ENCODE measurements at places on chromosomes 1 and 21. TPM values are rescaled to one million over a fixed set of nuclear protein-coding genes. Genes with fewer than 3 reads are reported as not detected.

DNA sequence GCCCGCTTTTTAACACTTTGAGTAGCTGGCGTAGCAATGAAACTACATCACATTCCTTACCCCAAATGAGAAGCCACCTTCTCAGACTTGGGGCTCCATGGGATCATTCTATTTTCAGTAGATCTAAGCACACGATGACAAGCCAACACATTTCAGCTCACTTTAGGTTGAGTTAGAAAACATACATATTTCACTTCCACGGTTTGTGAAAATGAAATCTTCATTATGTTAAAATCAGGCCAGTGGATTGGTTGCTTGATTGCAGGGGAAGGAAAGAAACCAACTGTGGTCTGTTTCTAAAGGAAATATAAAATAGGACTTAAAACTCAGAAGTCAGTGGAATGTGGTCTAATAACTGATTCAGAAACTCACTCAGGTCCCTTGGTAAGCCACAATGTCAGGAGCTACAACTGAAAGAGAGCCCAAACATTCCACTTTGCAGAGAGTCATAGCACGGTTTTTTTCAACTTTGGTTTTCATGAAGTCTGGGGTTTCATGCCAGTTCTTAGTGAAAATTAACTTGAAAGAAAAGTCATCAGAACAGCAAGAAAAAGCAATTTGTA, 82.3 kb upstream of the TIAM1 start:
- peaks cover 7% of the 10 kb centered on the region for H3K4me1 ChIP-seq
- no peak overlapping the region for H3K27ac ChIP-seq
- H3K4me3 ChIP-seq = no peak overlapping the region
- H3K27me3 ChIP-seq = no peaks in the 10 kb centered on the region
- DNase-seq = no peak

- H3K36me3 ChIP-seq = no peaks in the 10 kb centered on the region
- no peak overlapping the region for H3K27ac ChIP-seq
- no peak for DNase-seq
- H3K4me1 ChIP-seq = no peaks in the 10 kb centered on the region
Observed at GRCh38 chr1:216910081-216910840, 187.0 kb upstream of the ESRRG start.

The DENND2C gene
- 3.8 TPM for total RNA-seq

DNA sequence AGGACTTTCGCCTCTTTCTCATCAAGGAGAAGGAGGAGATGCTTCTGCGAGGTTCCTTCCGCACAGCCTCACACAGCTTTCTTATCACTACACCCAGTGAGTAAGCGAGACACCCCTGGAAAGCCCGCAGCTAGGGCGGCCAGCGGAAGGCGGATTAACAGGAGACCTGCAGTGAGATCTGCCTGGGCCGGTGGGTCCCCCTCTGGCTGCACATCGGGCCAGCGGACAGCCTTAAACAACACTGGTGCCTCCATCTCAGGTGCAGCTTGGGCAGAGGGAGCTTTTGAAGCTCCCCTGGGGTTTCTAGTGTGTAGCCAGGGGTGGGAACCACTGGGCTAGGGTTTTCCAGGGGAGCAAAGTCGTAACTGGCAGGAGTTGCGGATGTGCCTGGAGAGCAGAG, 17.5 kb upstream of the MTARC1 start:
- DNase-seq = no peak
- peaks cover 5% of the 10 kb centered on the region for H3K4me1 ChIP-seq
- H3K27me3 ChIP-seq = no peaks in the 10 kb centered on the region

GRCh38 chr1:224859651-224860050, 69.8 kb upstream of the DNAH14 start:
- peaks cover 54% of the 10 kb centered on the region for H3K27me3 ChIP-seq
- no peak overlapping the region for H3K4me3 ChIP-seq
- H3K4me1 ChIP-seq = no peaks in the 10 kb centered on the region
- no peak overlapping the region for H3K27ac ChIP-seq
- no peak for DNase-seq
- H3K36me3 ChIP-seq = no peaks in the 10 kb centered on the region

Measured in chondrocyte (in vitro differentiated cells).